ENCODE measurements at places on chromosomes 5 and 9. TPM values are rescaled to one million over a fixed set of nuclear protein-coding genes. Genes with fewer than 3 reads are reported as not detected.

Gene SMC5
- 53.6 TPM for total RNA-seq

Gene ADGRV1
- total RNA-seq = 0.05 TPM

Gene FIBCD1
- not detected for total RNA-seq

Gene AQP3
- total RNA-seq = 3.4 TPM

Gene EQTN
- not detected for total RNA-seq

Measured in activated T-helper 1 cell treated with anti-CD3 and anti-CD28 coated beads, Interleukin-12 subunit alpha, Interleukin-12 subunit beta, Interleukin-2, Interleukin-4 antibody, amounts not matched to agents 30 ng/mL and 10 ng/mL and 1 ng/mL, durations not matched to agents 14 hours and 24 hours and 36 hours (primary cell).